ENCODE measurements at places on chromosomes 1 and 21. TPM values are rescaled to one million over a fixed set of nuclear protein-coding genes. Genes with fewer than 3 reads are reported as not detected.

YBEY gene
- 20.4 TPM for polyA plus RNA-seq

MAP3K21 gene
- 0.37 TPM for polyA plus RNA-seq

XCL1 gene
- 0.15 TPM for polyA plus RNA-seq

TBX15 gene
- polyA plus RNA-seq = 65.4 TPM

LEFTY2 gene
- 4.2 TPM for polyA plus RNA-seq

TDRD5 gene
- not detected for polyA plus RNA-seq

VHLL gene
- 0.27 TPM for polyA plus RNA-seq

STYXL2 gene
- polyA plus RNA-seq = 111 TPM

FAM151A gene
- 1.1 TPM for polyA plus RNA-seq

RXFP4 gene
- 0.20 TPM for polyA plus RNA-seq

RGS4 gene
- polyA plus RNA-seq = 1.6 TPM

GALE gene
- polyA plus RNA-seq = 69.3 TPM
